ENCODE measurements at places on chromosomes 3 and 15.

DNA sequence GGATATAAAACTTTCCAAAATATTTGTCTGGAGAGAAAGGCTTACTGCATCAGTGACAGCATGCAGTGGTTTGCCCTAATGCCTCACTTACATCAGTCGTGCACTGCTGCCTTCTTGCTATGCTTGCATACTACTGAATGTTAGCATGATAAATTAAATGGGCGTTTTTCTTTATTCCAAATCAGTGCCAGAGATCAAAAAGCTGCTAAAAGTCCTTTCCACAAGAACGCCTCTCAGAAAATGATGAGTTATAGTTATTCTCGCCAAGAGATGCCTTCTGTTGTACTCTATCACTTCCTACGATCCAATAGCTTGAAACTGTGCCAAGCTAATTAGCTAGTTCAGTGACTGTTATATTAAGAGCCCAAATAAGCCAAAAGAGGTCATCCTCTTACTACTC, 345.8 kb upstream of the ROBO2 start:
- no peak for DNase-seq

GRCh38 chr3:94709249-94709902, 646.5 kb downstream of the NSUN3 start:
- no peak for DNase-seq

- no peak for DNase-seq
Measured at GRCh38 chr15:45734260-45734711, 99.5 kb downstream of the SQOR start.

DNA sequence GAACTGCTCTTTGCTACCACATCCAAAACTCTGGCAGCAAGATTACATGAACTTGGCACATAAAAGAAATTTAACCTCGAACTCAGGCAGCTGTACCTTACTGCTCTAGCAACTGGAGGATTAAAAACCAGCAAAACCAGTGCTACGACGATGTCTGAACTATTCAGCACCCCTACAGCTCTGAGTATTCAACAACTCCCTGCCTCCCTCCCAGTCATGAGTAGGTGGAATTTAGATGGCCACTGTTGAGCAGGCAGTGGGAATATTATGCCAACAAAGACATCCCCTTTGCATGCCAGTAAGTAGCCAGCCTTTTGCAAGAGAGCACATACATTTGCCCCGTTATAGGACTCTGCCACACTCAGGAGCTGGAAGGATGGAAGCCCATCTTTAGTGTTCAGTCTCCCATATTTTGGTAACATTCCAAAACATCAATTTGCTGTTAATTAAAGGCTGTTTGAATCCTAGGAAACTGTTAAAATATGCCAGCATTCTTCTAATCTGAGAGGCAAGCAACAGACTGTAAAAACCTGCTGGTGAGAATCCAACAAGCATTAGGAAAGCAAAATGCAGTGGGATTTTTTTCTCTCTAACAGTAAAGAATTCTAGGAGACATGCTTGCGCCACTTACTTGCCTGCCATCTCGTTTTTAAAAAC, 85.4 kb downstream of the ZNF385D start:
- DNase-seq = peak; percentile 50

DNA sequence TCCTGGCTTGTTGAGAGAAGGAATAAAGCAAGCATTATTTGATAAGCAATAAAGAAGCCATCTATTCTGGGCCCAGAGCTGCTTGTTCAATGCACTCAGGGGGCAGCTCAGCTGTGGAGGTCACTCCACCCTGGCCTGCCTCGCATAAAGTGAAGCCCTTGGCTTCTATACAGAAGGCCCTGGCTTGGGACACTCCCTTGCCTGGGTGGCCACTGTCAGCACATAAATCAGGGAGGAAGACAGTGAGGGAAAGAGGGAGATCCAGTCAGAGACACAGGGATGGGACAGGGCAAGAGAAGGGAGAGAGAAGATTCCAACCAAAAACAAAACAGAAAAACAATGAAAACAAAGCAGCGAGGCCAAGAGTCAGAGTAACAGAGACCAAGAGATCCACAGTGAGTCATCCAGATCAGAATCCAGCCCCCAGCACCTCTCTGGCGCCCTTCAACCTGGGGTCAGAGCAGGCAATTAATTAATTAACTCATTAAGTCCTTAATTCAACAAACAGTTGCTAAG, 11.8 kb downstream of the INSYN1 start:
- no peak for DNase-seq

- no peak for DNase-seq
Measured at GRCh38 chr15:94252906-94253491, 21.6 kb downstream of the MCTP2 start.

GRCh38 chr3:33091746-33092145, 5.2 kb downstream of the GLB1 start:
- no peak for DNase-seq

GRCh38 chr3:123792473-123793201, 91.5 kb downstream of the MYLK start:
- peak; percentile 70 for DNase-seq

GRCh38 chr3:8070011-8070410, 431.6 kb upstream of the LMCD1 start:
- DNase-seq = no peak

GRCh38 chr3:52552089-52552488, 15.7 kb downstream of the UQCC5 start:
- DNase-seq = peak; percentile 71

DNA sequence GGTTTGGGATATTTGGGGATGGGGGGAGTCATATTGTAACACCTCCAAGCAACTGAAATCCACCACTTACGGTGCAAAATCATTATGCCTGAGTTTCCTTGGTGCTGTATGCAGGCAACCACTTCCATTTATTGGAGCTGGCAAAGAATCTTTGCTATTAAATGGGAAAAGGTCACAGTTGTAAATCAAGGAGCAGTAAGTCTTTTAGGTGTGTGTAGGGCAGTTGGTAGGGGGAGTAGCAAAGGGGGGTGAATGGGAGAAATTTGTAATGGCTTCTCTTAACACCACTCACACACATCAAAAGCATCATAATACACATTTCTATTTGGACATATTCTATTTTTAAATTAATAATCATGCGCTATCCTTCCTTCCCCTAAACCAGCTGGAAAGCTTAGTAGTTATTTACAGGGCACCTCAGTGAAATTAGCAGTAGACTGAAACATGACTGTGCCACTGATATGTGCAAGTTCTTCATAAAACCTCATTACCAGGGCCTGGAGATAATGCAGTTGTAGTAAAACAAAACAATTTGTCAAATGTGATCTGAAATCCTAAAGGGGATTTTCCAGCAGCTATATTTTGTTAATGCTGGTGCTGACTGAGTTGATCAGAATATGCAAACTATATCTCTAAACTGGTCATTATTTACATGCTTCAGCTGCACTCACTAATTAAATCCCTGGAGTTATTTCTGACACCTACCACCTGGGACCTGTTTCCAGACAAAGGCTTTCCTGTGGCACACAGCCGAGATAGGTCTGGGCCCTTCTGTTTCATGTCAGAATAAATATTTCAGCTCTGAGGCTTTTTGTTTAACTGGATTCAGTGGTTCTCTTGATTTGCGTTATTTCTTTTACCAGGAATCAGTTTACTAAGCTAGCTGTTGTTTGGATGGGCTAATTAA, 90.1 kb downstream of the B3GALNT1 start:
- no peak for DNase-seq

DNA sequence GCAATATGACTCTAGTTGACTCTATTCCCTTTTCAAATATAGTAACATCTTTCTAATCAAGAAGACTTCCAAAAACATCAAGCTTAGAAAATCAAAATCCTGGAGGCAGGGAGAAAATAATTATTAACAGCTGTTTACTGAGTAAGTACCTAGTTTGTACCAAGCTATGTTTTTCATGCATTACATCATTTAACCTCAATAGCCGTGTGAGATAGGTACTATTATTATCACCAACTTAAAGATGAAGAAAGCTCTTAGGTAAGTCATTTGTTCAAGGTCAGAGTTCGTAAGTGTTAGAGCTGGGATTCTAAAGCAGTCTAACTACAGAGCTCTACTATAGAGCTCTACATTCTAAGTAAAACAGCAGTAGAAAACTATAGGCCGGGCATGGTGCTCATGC, 41.6 kb downstream of the GSK3B start:
- no peak for DNase-seq

DNA sequence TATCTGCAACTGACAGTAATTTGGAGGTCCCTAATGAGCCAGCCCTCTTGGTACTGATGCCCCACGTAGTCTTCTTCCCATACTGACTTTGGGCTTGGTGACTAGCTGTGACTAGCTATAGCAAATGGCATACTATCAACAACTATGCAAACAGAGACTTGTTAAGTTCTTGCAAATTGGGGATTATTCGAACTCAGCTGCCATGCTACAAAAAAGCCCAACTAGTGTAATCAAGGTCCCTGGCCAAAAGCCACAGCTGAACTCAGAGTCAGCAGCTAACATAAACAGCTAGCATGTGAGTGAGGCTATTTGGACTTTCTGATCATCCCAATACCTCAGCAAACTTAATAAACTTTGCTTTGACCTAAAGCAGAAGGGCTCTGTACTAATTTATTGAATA, 121.2 kb upstream of the PLXND1 start:
- DNase-seq = no peak

GRCh38 chr3:163785693-163786092, 1292.6 kb downstream of the SI start:
- no peak for DNase-seq

DNA sequence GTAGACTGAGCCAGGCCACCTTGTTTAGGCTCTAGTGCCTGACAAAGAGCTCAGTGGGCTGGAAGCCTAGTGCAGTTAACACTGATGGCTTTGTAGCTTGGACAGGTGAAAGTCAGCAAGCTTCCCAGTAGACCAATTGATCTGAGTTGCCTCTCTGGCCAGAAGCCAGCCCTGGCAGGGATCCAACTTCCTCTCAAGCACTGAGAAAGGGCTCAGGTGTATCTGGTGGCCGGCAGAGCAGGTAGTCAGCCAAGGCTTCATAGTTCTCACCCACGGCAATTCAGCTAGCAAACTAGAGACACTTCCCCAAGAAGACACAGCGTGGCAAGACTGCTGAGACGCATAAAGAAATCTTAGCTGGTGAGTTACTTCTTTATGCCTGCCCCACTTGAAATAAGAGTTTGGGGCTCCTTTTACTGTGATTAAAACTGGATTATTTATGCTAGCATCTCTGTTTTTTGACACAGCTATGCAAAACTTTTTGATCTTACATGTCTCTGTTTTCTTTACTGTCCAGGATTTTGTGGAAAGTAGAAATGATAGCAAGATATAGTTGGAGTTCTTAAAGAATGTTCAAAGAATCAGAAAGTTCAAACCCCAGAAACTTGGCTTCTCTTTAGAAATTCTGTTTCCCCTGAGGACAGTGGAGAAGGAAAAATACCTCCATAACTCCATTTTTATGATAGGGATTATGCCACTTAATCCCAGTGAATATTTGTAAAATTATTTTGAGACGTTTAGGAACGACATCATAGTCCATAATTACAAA, 8.4 kb upstream of the CA12 start:
- peak; percentile 69 for DNase-seq

GRCh38 chr3:102712896-102713295, 278.1 kb downstream of the ZPLD1 start:
- DNase-seq = no peak

GRCh38 chr3:25107918-25108617, 320.0 kb upstream of the RARB start:
- peak; percentile 80 for DNase-seq

- DNase-seq = no peak
Measured at GRCh38 chr3:128256131-128256530, 102.8 kb downstream of the EEFSEC start.

DNA sequence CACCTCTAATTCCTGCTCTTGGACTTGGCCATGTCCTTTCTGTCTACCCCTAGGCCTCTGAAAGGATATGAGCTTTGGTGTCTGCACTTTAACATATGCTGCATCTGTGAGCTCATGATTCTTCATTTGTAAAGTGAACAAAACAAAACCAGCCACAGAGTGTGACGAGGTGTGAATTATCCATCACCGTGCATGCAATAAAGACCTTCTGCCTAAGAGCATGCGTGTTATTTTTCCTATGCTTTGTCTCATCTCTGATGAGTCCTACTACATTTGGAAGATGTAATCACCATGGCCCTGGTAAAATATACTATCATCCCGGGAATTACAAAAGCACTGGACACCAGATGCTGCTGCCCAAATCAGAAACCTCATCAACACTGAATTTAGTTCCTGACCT, 103.5 kb upstream of the KCNAB1 start:
- no peak for DNase-seq

- no peak for DNase-seq
Measured at GRCh38 chr3:126671521-126671920, 16.6 kb upstream of the TXNRD3 start.

DNA sequence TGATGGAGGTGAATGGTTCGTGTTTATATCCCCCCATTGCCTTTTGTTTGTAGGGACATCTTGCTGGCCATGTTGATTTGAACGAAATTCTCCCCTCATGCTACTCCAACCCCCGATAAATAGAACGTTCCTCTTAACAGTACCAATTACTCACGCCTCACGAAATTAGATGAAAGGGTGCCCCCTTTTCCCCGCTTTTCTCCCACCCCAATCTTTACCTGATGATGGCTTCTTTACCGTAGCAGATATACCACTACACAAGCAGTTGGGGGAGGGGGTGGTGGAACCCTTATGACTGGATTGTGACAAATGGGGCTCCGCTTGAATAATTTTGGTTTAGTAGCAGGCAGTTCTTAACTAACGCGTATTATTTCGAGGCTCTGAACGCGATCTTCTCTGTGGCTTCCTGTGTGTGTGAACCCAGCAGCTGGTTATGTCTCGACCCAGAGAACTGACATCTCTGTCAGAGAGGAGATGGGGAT, 1.1 kb downstream of the PIAS1 start:
- DNase-seq = peak; percentile 62

DNA sequence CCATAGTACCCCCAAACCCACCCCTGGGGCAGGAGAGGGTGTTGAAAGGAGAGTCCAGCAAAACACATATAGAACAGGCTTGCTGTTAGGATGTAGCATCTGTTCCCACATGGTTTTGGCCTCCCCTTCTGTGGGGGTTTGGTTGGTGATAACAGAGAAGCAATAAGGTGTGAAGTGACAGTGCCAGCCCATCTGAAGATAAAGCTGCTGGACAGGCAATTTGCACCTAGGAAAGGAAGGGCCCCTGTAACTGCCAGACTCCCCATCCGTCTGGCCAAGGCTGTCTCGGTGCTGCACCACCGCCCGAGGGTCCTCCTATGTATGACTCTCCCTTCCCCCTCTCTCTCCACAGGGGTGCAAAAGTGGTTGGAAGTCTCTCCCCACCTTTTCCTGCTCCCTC, 94.5 kb upstream of the OXTR start:
- DNase-seq = no peak

DNA sequence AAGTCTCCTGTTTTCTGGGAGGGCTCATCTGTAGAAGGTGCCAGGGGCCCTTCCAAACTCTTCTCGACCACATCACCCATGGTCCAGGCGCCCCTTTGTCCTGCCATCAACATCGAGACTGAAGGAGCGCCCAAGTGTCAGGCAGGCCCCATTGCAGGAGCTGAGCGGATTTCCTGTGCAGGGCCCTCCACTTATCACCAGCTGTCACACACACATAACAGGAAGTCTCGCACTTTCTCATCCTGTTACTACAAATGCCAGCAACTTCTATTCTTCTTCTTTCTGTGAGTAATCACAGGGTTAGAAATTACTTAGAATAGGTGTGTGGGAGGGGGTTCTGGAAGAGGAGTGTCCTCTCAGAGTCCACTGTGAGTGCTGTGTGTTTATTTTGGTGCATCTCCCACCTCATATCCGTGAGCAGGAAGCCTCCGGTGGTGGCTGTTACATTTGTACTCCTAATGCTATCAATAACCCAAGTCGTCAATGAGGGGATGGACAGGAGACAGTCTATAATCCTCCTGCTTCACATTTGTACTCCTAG, at the start of gene KLHL6:
TSS of gene KLHL6 (minus strand) at position 166 of the 541 bp plus-strand sequence. CDS start at position 113, 53 bp downstream.
- no peak for DNase-seq

GRCh38 chr3:94176988-94177745, 114.3 kb downstream of the NSUN3 start:
- DNase-seq = no peak
